ENCODE measurements at places on chromosomes 2 and 18.

DNA sequence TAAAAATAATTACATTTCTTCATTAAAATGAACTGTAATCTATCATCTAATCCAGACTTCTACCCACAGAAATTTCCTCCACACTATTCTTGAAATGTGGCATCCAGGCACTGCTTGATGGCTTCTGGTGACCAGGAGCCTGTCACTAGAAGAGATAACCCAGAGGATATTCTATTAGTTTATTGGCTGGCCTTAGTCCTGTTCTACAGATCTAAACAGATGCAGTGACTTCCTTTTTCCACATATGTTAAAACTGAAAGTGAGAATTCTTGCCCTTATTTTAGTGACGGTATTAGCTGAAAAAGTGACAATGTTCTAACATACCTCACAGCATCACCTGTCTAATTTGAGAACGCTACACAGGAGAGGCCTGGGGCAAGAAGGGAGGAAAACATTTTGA lies 775.4 kb downstream of the TSN start:
- no peak for DNase-seq
- H3K27ac ChIP-seq, result no peak overlapping the region
- no peak overlapping the region for H3K4me3 ChIP-seq
- H3K4me1 ChIP-seq, result no peaks in the 10 kb centered on the region

DNA sequence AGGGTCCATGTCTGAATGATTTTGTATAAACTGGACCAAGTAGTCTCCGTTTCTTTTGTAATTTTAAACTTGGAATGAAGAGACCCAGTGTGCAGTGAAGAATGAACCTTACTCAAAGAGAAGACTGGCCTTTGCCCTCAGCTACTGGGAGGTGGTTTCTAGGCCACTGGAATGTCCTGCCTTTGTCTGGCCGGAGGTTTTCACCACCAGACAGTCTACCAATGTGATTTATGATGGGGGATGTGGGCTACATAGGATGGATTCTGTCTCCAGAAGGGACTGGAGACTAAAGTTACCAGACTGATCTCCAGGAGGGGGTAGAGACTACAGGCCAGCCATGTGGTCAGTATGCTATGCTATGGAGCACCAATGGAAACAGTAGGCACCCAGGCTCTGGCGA lies 42.8 kb upstream of the RAB31 start:
- no peaks in the 10 kb centered on the region for H3K27me3 ChIP-seq
- no peak overlapping the region for H3K27ac ChIP-seq
- no peaks in the 10 kb centered on the region for H3K4me1 ChIP-seq
- DNase-seq, result no peak

GRCh38 chr2:169069341-169069740 lies at the start of gene DHRS9:
DHRS9 (plus strand) TSS chr2:169069563; CDS start chr2:169081582, 12,019 bp downstream.
- H3K36me3 ChIP-seq, result no peaks in the 10 kb centered on the region
- no peak for DNase-seq
- H3K4me1 ChIP-seq, result no peaks in the 10 kb centered on the region
- H3K4me3 ChIP-seq, result no peak within 1 kb of the TSS
- peaks cover 3% of the 10 kb centered on the region for H3K27me3 ChIP-seq

DNA sequence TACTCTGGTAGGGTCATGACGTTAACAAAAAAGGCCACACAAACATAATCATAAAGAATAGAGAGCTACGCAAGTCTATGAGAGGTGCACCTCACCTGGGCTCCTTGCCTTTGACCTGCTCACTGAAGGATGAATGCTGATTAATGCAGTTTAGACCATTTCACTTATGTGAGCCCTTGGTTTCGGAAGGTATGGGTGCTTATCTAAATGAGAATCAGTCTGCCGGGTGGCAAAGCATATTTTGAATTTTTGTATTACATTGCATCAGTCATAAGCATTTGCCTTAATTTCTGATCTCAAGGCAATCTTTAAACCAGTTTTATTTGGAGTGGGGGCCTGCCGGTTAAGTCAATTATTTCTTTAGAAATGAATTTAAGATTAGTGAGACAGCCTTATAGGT lies 42.8 kb downstream of the SLC9A4 start:
- H3K27me3 ChIP-seq, result peaks cover 7% of the 10 kb centered on the region
- no peak for DNase-seq
- no peak overlapping the region for H3K27ac ChIP-seq
- H3K4me1 ChIP-seq, result no peaks in the 10 kb centered on the region
- H3K36me3 ChIP-seq, result no peaks in the 10 kb centered on the region

DNA sequence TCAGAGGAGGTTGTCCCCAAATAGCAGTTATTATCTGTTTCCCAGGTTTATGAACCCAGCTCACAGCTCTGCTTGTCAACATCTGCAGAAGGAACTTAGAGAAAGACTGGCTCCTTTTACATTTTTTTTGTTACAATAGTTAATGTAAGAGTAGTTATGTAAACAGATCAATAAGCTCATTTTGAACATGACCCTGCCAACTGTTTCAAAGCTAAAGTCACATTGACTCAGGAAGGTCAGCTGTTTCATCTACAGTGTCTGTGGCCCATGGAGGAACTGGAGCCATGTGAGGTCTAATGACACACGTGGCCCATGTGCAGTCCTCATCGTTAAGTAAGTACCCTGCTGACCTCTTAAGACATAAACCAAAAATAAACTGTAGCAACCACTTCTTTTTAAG lies 97.1 kb downstream of the SH3RF3 start:
- H3K27ac ChIP-seq, result no peak overlapping the region
- DNase-seq, result no peak
- H3K4me3 ChIP-seq, result no peak overlapping the region
- no peaks in the 10 kb centered on the region for H3K27me3 ChIP-seq

DNA sequence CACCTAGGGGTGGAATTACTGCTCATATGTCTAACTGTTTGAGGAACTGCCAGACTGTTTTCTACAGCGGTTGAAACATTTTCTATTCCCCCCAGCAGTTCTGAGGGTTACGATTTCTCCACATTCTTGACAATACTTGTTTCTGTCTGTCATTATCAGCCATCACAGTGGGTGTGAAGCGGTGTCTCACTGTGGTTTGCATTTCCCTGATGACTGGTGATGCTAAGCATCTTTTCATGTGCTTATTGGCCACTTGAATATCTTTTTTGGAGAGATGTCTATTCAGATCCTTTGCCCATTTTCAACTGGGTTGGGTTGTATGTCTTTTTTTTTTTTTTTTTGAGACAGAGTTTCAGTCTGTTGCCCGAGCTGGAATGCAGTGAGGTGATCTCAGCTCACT lies 63.0 kb downstream of the ADNP2 start:
- H3K4me1 ChIP-seq, result peaks cover 4% of the 10 kb centered on the region
- H3K4me3 ChIP-seq, result no peak overlapping the region
- H3K27ac ChIP-seq, result no peak overlapping the region
- no peak for DNase-seq

DNA sequence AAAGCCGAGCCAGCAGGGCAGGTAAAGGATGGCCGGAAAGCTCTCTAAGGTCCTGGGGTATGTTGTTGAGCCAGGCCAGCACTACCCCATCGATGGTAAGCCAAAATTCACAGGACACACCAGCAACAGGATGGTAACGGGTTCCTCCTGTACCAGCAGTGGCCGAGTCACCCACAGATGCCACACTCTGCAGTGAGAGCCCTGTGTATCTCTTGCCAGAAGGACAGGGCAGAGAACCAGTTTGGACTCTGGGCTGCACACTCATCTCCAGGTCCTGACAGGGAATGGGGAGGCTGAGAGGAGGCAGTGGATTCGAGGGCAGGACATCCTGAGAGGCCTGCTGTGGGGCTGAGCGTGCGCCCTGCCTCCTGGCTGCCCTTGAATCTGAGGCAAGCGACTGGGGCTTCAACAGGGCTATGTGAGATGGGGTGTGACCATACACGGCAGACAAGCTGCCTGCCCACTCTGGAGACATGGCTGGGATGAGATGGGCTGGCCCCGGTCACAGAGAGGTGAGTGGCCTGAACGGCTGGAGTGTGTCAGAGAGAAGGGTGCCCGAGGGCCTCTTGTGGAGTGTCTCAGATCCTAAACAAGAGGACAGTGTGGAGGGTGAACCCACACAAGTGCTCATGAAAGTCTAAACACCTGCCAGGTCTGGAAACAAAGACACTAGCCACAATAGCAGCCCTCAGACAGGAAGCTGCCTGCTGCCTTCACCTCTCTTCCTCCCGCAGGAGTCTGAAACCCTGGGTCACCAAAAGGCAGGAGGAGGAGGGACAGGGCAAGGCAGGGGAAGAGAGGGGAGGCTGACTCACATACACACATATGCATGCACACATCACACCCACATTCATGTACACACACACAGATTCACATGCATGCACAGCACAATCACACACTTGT lies 182.3 kb downstream of the LOXHD1 start:
- no peak overlapping the region for H3K27ac ChIP-seq
- H3K27me3 ChIP-seq, result no peaks in the 10 kb centered on the region
- H3K4me1 ChIP-seq, result no peaks in the 10 kb centered on the region
- H3K36me3 ChIP-seq, result no peaks in the 10 kb centered on the region
- no peak for DNase-seq
- no peak overlapping the region for H3K4me3 ChIP-seq

- no peak overlapping the region for H3K27ac ChIP-seq
- DNase-seq, result no peak
- H3K36me3 ChIP-seq, result peaks cover 62% of the 10 kb centered on the region
- H3K4me1 ChIP-seq, result peaks cover 6% of the 10 kb centered on the region
Observed at GRCh38 chr18:35245719-35246317, 5.0 kb downstream of the ZNF397 start.

GRCh38 chr18:21489119-21489750 lies 111.3 kb downstream of the ESCO1 start:
- peaks cover 9% of the 10 kb centered on the region for H3K27me3 ChIP-seq
- no peak overlapping the region for H3K27ac ChIP-seq
- H3K36me3 ChIP-seq, result no peaks in the 10 kb centered on the region
- peak; percentile 50 for DNase-seq

DNA sequence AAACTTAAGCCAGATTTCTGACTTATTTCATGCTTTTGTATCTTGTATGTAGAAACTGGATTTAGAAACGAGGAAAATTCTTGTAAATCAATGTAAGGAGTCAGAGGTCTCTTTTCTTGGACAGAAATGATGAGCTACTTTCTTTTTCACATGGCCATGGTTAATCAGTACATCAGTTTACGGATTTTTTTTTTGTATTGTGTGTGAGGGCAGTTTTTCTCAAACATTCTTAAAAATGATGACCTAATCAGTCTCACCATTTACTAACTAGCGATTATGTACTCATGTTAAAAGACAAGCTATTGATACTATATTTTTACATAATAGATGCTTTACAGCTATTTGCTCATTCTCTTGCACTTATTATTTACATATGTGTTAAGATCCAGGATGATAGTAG lies 165.2 kb upstream of the DOCK10 start:
- H3K36me3 ChIP-seq, result no peaks in the 10 kb centered on the region
- no peak for DNase-seq
- H3K27me3 ChIP-seq, result peaks cover 2% of the 10 kb centered on the region
- H3K27ac ChIP-seq, result no peak overlapping the region

DNA sequence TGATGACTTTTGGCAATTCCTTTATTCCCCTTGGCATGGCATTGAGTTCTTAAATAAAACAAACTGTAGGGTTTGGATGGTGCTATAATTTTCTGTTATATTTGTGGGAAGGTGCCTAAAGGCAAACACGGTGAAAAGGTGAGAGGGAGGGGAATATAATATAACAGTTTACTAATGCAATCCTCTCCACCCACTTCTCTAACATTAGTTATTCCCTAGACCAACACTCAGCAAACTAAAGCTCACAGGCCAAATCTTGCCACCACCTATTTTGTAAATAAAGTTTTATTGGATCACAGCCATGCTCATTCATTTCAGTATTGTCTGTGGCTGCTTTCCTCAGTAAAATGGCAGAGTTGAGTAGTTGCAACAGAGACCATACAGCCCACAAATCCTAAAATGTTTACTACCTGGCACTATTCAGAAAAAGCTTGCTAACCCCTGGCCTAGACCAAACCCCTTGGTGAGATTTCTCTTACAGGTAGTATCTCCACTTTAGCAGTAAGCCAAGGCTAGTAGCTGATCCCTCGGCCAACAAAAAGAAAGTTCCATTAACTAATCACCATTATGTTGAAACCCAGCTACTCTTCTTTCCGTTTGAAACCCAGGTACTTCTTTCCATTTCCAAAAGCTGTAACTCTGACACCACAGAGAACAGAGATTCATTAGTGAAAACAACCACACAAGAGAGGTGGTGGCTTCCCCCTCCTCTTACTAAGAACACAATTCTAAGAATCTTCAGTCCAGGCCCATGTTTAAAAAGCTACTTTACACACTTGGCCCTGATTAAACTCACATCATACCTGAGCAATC lies 136.1 kb upstream of the CHAC2 start:
- H3K4me1 ChIP-seq, result no peaks in the 10 kb centered on the region
- no peaks in the 10 kb centered on the region for H3K27me3 ChIP-seq

- H3K4me3 ChIP-seq, result no peak overlapping the region
- H3K4me1 ChIP-seq, result no peaks in the 10 kb centered on the region
- no peak for DNase-seq
- H3K27me3 ChIP-seq, result no peaks in the 10 kb centered on the region
- H3K27ac ChIP-seq, result no peak overlapping the region
Observed at GRCh38 chr2:167607731-167608130, 639.7 kb downstream of the STK39 start.

- H3K27me3 ChIP-seq, result peaks cover 8% of the 10 kb centered on the region
- no peak overlapping the region for H3K4me3 ChIP-seq
- no peaks in the 10 kb centered on the region for H3K36me3 ChIP-seq
- no peak overlapping the region for H3K27ac ChIP-seq
- DNase-seq, result no peak
- peaks cover 7% of the 10 kb centered on the region for H3K4me1 ChIP-seq
Observed at GRCh38 chr2:174009488-174010223, 44.5 kb upstream of the SP3 start.

DNA sequence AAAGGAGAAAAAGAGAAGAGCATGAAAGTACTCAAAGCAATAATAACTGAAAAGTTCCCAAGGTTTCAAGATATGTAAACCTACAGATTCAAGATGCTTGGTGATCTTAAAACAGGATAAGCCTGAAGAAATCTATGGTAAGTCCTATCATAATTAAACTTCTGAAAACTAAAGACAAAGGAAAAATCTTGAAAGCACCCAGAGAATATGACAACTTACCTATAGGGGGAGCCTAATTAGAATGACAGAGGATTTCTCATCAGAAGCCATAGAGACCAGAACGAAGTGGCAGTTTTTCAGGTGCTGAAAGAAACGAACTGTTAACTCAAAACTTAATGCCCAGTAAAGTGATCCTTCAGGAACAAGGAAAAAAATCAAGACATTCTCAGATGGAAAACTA lies 59.7 kb downstream of the XDH start:
- no peak for DNase-seq
- no peak overlapping the region for H3K4me3 ChIP-seq
- H3K4me1 ChIP-seq, result no peaks in the 10 kb centered on the region
- H3K27ac ChIP-seq, result no peak overlapping the region
- H3K27me3 ChIP-seq, result peaks cover 34% of the 10 kb centered on the region

Data from CD4-positive, CD25-positive, alpha-beta regulatory T cell (primary cell).